ENCODE measurements at places on chromosomes 2 and 18. TPM values are rescaled to one million over a fixed set of nuclear protein-coding genes. Genes with fewer than 3 reads are reported as not detected.

- no peak for DNase-seq
These were observed 112.2 kb upstream of the FZD5 start for GRCh38 chr2:207881902-207882301.

DNA sequence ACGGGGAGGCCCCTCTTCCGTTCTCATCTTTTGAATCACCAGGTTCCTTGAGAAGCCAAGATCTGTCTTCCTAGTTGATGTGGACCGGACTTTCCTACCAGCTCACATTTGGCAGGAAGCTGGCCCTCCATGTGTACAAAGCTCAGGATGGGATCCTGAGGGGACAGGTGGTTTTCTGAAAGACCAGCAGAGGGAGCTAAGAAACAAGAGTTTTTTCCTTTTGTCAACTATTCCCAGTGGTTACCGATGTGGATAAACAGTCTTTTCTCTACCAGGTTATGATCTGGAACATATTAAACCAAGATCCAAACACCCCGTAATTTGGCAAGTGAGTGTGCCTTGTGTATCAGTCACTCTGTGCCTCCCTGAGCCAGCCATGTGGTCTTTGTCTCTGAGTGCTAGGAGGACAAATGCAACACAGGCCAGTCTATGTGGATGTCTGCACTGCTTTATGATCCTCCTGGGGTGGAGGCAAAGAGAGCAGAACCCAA lies 25.1 kb upstream of the ARHGAP25 start:
- no peak for DNase-seq

Gene EMX1
- not detected for total RNA-seq

Gene GPBAR1
- total RNA-seq = not detected

Gene C18orf54
- total RNA-seq = 4.8 TPM
